GM23248 (cell line): ENCODE measurements at places on chromosomes 11 and 22. TPM values are rescaled to one million over a fixed set of nuclear protein-coding genes. Genes with fewer than 3 reads are reported as not detected.
A peak's percentile ranks its signal among the peaks of the same experiment; 100 is the strongest.

- no peak for DNase-seq
These were observed 56.4 kb upstream of the FSHB start for GRCh38 chr11:30174265-30175020.

Gene OAF
- total RNA-seq = 111 and 116 TPM in 2 replicates

GRCh38 chr11:119236490-119236889 lies 30.4 kb downstream of the CBL start:
- DNase-seq = peak; percentile 40

- DNase-seq = no peak
These were observed 103.6 kb upstream of the OR9G4 start for GRCh38 chr11:56852131-56852530.

DNA sequence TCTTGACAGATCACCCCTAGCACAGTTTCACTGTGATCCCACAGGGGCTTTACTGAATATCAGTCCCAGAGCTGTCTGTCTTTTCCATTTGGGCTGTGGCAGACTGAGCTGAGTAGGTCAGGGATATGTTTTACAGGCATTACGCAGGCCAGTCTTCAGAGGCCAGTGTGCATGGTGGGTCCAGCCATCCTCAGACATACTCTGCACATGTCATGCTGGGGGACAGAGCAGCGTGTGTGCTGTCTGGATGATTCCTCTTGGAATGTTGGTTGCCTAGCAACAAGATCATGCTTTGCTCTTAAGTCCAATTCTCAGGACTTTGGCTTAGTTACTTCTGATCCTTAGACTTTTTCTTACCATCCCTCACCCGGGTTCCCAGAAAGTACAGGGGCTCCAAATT lies 736.5 kb downstream of the DLG2 start:
- DNase-seq = peak; percentile 27

GRCh38 chr11:46846510-46846830 lies 390 bp upstream of the CKAP5 start:
- no peak for DNase-seq

Gene NPAS4
- total RNA-seq = not detected in 2 replicates

DNA sequence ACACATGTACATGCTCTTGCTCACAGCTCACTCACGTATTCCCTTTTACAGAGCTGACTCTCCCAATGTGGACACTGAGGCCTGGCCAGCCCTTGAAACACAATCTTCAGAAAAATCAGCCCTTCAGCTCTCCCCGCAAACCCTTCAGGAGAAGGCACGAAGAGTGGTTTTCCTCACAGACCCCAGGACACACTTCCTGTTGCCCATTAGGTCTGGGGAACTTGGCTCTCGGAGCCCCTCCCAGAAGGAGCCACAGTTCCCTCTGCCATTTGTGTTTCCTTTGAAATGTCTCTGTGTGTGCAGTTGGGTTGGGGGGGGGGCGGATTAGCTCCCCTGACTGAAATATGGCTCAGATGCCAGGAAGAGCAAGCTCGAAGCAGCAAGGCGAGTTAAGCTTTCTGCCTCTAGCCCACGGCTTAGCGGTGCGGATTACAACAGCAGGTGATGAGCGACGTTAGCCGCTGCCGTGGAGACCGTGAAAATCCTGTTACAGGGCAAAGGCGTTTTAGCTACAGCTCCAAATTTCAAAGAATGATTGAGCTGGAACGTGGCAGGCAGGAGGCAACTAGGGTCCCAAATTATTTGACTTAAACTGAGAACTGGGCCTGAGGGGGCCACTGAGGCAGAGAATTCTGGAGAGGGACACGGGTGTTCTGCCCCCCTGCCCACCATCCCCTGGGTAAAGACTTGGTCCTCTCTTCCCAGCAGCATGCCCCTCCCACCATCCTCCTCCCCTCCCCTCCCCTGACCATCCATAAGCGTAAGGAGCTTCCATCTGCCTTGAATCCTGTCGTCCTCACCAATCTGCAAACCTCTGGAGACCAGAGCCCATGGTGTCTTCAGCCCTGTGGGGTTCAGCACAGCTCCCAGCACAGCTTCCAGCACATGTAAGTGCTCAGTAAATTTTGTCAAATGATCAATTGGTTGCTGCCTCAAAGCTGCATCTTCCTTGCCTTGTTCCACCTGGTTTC lies 598.6 kb downstream of the BUD13 start:
- no peak for DNase-seq

Gene USP47
- 53.0 and 58.8 TPM in 2 replicates for total RNA-seq

Gene ARSA
- total RNA-seq = 59.6 and 59.7 TPM in 2 replicates

Gene TMX2
- 68.5 and 88.1 TPM in 2 replicates for total RNA-seq
